ENCODE measurements at places on chromosomes 16 and 17.

DNA sequence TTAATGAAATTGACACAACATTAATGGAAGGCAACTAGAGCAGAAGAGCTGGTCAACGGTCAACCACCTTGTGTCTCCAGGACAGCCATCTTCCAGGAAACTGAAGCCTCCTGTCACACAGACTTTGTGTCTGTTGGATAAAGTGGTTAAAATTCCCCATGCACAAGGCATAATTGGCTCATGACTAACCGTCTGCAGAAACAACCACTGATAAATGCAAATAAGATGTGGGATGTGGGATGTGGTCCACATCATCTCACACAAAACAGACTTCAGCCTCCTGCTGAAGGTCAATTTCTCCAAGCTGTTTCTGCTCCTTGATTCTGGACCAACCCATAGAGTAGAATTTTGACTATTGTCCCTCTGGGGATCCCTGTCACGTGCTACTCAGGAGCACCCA lies 26.9 kb upstream of the XYLT1 start:
- no peak for DNase-seq

GRCh38 chr16:57013229-57013628 lies 23.9 kb downstream of the NLRC5 start:
- no peak for DNase-seq

DNA sequence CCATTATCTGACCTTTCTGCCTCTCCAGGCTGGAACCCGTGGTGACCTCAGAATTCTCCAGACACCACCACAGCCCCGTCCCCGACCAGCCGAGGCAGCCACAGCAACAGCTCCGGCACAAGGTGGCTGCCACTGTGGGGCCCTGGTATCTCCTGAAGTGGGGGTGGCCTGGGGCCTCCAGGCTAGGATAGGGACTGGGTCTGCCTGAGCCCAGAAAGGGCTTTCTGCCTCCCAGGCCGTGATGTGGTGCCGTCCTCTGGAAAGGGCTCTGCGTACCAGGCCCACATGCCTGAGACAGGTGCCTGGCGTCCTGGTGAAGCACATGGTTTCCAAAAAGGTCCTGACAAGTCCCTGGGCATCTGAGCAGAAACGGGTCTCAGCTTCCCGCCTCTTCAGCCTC lies 17.1 kb downstream of the FLYWCH1 start:
- no peak for DNase-seq

GRCh38 chr16:74601126-74601871 lies 5.6 kb downstream of the GLG1 start:
- peak; percentile 80 for DNase-seq

- DNase-seq, result no peak
These were observed 88.4 kb downstream of the USP32 start for GRCh38 chr17:60303406-60304099.
